Muscle of arm (tissue), 14 donors: ENCODE measurements at places on chromosomes 13 and 19.

- DNase-seq, result no peak
Observed at GRCh38 chr19:48466561-48467325, 2.4 kb upstream of the CYTH2 start.

DNA sequence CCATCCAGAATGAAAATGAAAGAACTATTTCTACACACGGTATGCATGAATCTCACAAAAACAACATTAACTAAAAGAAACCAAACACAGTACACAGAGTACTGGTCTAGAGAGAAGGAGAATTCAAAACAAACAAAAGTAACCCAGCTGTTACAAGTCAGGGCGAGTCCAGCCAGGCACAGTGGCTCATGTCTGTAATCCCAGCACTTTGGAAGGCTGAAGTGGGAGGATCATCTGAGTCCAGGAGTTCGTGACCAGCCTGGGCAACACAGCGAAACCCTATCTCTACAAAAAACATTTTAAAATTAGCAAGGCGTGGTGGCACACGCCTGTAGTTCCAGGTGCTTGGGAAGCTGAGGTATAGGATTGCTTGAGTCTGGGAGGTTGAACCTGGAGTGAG lies 1.7 kb upstream of the PSMC4 start:
- no peak for DNase-seq

DNA sequence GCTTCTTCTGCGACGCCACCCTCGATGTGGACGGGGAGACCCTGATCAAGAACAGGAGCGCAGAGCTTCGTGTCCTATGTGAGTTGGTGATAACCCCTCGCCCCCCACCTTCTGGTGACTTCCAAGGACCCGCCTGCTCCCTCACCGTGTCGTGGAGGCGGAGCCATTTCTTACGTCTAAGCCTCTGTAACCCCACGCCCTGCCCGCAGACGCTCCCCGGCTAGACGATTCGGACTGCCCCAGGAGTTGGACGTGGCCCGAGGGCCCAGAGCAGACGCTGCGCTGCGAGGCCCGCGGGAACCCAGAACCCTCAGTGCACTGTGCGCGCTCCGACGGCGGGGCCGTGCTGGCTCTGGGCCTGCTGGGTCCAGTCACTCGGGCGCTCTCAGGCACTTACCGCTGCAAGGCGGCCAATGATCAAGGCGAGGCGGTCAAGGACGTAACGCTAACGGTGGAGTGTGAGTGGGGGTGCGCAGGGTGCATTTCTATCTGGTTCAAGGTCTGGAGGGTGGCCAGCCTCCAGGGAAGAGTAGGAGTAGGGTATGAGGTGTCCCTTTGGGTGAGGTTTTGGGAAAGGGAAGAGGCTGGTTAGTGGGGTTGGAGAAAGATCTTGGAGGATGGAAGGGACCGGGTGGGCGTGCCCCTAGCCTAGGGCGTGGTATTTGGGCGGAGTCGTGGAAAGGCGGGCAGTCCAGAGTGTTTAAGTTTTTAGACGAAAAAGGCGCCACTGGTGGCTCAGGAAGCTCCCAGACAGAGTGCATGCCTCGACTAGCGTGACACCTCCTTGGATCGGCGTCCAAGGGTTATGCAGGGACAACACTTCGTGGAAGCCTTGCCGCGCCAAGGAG lies 3.3 kb downstream of the ICAM5 start:
- no peak for DNase-seq

DNA sequence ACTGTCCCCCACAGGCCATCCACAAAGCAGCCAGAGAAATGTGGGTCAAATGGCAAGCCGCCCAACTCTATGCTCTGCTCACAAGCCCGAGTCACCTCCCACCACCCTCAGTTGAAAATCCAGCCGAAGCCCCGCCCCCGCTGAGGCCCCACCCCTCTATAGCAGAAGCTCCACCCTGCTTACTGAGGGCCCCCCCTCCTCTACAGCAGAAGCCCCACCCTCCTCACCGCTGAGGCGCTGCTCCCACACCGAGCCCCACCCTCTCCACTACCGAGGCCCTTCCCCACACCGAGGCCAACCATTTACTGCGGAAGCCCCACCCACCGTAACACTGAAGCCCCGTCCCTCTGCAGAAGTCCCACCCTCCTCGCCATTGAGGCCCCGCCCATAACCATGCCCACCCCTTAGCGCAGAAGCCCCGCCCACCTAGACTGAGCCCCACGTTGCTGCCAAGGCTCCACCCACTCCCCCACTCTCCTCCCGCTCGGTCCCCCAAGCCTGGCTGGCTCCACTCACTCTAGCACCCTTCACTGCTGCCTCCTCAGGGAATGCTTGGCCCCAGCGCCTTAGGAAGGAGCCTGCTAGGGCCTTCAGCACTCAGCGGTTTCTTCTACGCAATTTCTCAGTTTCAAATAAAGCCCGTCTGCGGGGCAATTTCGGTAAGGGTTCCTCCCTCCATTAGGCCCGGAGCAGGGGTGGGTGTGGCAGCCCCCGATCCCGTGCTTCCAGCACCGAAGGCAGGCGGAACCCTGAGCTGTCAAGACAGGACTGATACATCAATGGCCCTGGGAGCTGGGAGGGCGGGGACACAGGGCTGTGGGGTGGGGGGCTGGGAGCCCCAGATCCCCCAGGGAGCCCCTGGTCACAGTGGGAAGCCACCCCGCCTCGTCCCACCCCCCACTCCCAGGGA lies 9.0 kb upstream of the MYDGF start:
- no peak for DNase-seq

DNA sequence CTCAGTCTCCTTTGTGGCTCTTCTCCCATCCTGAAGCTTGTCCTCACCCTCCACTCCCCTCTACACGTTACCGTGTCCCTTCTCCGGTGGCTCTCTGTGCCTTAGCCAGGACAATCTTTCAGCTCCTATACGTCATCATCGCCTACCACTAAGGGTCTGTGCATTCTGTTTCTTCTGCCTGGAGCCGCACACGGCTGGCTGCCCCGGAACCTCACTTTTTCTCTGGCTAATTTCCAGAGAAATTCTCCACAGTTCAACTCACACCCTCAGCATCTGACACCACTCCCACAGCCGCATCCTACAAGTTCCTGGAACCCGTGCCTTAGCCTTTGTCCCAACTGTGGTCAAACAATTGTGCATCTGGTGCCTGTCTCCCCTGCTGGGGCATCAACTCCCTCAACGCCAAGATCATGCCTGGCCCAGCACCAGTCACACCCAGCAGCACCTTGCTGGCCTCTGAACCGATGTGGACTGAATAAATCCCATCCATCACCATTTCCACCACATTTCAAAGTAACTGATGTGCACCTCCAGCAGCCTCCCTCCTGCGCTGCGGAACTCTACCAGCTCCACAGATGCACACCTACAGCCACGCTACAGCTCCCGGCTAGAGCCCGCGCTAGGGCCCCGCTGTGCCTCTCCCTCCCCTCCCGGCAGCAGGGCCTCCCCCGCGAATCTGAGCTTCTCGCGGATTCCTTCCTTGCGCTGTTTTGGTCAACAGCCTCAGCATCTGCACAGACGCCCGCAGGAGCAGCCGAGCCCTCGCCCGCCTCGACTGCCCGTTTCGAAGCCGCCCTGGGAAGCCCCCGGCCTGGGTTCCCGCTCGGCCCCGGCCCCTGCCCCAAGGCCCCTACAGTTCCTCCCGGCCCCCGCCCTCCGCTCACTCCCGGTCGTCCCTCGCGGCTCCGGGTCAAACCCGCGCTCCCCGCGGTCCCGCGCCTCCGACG lies 689 bp downstream of the DCUN1D2 start:
- DNase-seq, result peak; percentile 31

DNA sequence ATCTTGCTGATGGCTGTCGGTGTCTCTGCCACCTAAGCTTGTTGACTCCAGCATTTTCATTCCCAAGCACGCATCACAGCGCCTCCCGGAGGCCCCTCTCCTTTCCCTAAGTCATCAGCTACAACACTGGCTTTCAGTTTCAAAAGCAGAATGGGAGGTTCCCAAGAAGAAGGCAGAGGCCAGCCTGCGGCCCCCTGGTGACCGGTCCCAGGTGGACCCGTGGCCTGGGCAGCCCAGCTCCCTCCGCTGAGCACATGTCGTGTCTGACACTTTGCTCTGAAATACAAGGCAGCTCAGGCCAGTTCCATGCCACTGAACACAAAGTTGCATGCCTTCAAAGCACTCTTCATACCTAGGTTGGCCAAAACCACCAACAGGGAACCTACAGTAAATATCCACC lies 8.5 kb downstream of the MLLT1 start:
- DNase-seq, result no peak

DNA sequence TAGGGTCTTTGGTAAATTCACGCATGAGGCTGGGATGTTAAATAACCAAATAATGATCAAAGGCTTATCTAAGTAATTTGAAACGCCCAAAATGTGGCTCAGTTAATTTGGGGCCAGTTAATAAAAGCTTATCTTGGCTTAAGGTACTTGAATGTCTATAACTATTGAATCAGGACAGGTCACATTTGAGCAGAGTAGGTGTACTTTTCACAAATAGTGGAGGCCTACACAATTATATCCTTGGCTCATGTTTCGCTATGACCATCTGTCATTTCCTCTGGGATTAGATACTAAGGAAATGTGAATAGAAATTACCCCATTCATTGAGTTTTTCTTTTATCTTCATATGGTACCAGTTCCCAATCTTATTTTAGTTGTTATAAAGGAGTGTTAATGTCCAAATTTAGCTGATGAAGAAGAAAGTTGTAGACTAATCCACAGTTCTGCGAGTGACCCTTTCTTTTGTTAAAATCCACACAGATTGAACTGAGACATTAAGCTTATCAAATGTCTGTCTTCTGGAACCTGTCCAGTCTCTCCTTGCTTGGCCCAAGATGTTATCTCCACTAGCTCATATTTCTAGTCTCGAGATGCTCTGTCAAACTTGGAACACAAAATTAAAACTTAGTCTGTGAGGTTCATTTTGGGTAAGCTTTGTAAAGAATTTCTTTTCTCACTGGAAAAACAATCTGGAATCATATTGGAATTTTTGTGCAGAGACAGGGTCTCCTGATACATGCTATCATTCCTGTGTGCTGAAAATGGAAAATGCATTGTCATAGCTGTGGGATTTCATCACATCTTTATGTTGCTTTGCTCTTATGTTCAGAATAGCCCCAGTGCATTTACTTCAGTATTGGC lies 31.0 kb downstream of the SLAIN1 start:
- DNase-seq, result peak; percentile 17

DNA sequence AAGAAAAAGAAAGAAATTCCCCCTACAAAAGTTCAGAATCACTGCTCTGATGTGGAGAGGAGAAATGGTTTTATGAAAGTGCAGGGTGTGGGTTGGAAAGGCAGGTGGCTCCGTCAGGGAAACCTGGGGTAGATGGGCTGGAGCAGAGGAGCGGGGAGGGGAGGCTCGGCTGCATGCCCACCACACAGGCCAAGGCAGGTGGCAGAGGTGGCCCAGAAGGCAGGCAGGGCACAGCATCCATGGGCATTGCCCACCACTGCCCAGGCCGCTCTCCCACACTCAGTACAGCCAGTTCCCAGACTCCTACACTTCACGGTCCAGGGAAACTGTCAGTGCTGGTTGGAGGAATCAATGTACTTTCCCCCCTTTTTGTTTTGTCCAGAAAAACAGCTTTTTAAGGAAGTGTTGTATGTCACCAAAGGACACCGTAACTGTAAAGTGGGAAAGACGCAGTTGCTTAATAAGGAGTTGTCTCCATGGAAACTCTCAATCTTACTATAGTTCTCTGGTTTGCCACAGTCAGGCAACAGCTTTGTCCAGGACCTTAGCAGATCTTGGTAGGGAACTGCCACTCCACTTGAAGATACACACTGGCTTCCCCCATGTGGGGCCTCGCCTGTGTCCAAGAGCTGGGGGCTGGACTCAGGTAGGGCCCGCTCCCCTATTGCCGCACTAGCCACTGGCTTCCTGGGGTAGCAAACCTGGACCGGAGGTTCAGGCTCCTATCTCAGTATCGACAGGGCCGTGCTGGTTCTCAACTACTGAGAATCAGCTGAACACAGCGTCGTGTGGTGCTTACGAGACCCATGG lies 82.9 kb downstream of the RAB20 start:
- DNase-seq, result no peak

DNA sequence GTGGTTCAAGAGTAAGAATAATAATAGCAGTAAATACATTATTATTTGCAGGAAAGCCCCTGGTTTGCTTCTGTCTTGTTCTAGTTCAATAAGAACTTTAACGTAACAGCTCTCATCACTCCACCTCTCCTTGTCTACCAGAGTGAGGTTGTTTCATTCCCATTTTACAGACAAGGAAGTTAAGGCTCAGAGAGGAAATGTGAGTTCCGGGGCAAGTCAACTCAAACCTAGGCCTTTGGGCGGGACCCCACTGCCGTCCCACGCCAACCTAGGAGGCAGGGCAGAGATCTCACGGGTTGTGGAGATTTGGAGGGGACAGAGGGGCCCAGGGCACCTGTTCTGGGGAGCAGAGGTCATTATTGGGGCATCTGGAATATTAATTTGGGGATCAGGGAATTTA lies 1.5 kb downstream of the MAP4K1 start:
- no peak for DNase-seq

GRCh38 chr13:46676378-46676725 lies 120.6 kb downstream of the ESD start:
- no peak for DNase-seq

DNA sequence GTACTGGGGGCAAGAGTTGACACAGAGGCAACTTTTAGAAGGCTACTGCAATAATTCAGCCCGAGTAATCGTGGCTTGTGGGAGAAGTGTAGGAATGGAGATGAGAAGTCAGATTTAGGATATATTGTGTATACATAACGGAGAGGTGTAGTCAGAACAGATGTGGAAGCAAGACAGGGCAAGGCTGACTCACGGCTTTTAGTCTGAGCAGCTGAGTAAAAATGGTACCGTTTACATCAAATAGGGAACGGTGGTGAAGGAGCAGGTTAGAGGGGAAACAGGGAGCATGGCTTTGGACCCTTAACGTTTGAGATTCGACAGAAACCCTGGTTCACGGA lies 796 bp upstream of the LSM14A start:
- no peak for DNase-seq

DNA sequence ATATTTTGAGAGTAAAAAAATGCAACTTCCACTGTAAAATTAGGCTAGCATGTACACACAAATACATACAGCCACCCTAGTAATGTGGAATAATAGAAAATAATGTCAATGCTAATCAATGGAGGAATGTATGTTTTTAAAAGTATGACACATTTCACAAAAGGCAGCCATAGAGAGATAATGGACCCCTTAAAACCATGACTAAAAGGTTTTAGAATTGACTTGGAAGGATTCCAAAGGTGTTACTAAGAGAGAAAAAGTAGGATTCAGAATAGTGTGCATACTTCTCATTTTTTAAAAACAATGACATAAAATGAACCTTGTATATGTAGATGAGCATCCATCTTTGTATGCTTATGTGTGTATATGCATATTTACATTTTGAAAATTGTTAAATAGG lies 597.9 kb upstream of the PCDH9 start:
- DNase-seq, result no peak

DNA sequence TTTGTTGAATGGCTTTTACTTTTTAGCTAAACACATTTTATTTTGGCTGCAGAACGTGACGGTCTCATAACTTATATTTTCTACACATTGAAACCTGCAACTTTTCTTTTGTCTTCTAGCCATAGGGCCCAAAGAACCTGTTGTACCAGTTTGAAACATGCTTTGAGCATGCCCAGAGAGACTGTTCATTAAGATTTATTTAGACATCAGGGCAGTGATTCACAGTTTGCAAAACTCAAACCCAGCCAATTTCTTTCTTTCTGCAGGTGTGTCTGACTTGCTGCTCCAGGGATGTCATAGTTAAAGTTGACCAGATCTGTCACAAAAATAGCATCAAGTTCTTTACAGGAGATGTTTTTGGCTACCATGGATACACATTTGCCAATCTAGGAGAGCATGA lies 22.0 kb downstream of the SAE1 start:
- no peak for DNase-seq

- no peak for DNase-seq
Observed at GRCh38 chr13:57675526-57675925, 44.0 kb downstream of the PCDH17 start.

GRCh38 chr13:112136095-112136494 lies 69.1 kb downstream of the SOX1 start:
- no peak for DNase-seq
